Camera-type eye (tissue), 1 donor: ENCODE measurements at places on chromosomes 11 and 22. TPM values are rescaled to one million over a fixed set of nuclear protein-coding genes. Genes with fewer than 3 reads are reported as not detected.

Gene NLRP14
- 0.88 TPM for total RNA-seq

Gene RDX
- 105 TPM for total RNA-seq

Gene WNT7B
- 8.4 TPM for total RNA-seq

Gene GSTT2
- total RNA-seq: not detected

Gene ABCC8
- 10.6 TPM for total RNA-seq

Gene OR8G1
- not detected for total RNA-seq

Gene MLC1
- total RNA-seq: 7.2 TPM

Gene SCGB2A2
- total RNA-seq: not detected

Gene INSC
- 3.2 TPM for total RNA-seq

Gene LUZP2
- total RNA-seq: 24.1 TPM

Gene NUCB2
- 102 TPM for total RNA-seq

Gene SLC22A6
- 0.88 TPM for total RNA-seq

Gene MS4A3
- 2.3 TPM for total RNA-seq

Gene SLC1A2
- 101 TPM for total RNA-seq
